ENCODE measurements at places on chromosomes 13 and 19.

- DNase-seq = no peak
Observed at GRCh38 chr13:20566468-20566897, 474 bp upstream of the IFT88 start.

DNA sequence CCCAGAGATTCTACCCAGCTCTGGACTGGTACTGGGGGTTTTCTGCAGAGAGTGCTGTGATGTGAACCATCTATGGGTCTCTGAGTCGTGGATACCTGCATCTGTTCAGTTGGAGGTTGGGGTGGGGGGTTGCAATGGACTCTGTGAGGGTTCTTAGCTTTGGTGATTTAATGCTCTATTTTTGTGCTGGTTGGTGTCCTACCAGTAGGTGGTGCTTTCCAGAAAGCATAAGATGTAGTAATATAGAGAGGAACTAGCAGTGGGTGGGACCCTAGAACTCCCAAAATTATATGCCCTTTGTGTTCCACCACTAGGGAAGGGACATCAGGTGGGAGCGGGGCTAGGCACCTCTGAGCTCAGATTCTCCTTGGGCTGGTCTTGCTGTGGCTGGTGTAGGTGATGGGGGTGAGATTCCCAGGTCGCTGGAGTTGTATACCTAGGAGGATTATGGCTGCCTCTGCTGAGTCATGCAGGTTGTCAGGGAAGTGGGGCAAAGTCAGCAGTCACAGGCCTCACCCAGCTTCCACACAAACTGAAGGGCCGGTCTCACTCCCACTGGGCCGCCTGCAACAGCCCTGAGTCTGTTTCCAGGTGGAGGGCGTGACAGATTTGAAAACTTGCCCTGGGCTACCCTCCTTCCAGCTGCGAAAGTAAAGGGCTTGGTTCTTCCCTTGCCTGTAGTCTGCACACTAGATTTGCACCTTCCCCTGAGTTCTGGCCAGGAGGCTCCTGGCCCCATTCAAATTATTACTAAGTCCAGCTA is 573.0 kb upstream of the SLITRK1 start:
- DNase-seq = no peak

DNA sequence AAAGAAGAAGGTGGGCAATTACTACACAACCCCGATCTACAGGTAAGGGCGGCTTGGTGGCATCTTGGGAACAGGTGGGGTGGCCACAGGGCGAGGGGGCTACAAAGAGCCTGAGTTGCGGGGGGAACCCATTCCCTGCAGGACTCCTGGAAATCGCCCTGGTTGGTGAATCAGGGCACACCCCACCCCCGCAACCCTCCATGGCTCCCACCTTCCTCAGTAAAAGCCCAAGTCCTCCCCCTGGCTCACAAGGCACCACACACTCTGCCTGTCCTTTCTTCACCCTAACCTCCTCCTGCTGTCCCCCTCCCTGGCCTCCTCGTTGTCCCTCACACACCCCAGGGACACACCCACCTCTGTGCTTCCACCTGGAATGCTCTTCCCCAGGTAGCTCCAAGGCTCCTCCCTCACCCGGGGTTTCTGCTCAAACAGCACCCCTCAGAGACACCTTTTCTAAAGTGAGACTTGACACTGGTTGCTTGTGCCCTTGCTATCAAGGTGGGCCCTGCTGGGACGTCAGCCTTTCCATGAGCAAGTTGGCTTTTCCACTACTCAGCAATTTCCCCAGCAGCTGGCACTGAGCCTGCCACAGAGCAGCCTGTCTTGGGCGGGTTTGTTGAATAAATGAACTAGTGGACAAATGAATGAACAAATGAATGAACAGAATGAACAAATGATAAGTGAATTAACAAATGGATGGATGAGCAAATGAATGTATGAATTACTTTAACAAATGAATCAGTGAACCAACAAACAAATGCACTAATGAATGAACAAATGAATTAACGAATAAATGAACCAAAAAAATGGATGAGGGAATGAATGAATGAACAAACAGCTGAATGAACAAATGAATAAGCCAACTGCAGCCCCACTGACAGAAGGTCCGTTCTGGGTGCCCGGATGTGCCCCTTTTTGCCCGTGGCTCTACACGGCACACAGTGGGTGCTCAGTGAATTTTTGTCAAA is 6.2 kb upstream of the MRI1 start:
- no peak for DNase-seq

GRCh38 chr13:62418872-62419271 is 1003.2 kb upstream of the PCDH20 start:
- DNase-seq = no peak

DNA sequence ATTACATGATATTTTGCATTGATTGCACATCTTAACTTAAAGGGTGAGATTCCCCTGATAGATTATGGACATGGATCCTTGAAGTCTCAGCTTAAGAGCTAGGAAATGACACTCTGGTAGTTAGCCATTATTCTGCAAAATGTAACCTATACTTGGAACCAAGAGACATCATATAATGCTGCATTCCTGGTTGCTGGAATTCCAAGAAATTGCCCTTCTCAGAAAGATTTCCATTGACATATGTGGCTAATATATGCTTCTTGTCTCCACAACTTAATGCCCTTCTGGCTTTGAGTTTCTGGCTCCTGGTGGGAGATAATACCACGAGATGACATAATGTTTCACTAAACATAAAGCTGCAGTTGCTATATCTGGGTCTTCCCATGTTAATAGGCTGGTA is 204.4 kb upstream of the TRPC4 start:
- DNase-seq = no peak

DNA sequence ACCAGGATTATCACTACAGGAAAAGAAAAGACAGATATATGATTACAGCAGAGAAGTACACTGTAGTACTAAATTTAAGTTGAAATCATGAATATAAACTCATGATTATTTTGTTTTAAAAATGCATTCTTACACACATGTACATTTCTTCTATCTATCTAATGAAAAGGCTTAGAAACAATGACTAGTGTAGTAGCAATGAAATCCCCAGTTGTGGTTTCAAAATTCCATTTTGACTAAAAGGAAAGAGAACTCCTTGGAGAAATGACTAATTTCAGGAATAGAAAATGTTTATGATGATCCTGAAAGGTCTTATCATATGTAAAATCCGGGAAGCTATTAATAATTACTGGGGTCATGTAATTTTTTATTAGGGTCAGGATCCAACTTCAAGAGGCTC is 195.0 kb upstream of the STARD13 start:
- DNase-seq = no peak

- DNase-seq = no peak
Observed at GRCh38 chr13:68057836-68058235, 827.7 kb upstream of the PCDH9 start.

DNA sequence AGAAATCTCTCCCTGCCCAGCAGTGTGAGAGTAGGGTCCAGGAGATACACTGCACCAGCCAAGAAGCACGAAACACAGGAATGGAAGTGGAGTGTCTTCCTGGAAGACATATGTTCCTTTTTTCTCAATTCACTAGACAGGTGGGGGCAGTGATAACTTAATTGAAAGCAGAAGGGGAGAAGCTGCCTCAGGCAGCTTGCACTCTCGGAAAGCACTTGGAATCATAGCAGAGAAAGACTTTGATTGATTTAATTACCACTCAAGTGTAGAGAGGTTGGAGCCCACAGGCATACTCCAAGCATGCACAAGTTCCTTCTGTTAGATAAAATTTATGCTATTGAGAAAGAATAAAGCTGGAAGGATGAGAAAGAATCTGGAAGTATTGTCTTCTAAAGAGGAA is 249.4 kb downstream of the SLITRK6 start:
- no peak for DNase-seq

DNA sequence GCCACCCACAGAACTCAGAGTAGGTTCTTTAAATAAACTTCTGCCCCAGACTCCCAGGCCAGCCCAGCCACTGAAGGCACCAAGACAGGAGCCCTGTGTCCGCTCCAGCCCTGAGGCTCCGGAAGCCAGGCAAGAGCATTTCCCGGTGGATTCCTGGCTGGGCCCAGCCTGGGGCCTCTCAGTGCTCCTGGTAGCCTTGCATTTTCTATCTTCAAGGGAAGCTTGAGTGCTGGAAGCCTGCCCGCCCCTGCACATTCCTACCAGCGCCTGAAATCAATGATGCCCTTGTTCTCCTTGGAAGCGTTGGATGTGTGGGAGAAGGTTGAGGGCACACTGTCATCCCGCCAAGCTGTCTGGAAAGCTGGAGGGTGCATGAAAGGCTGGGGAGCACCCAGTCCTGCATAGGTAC is 70.3 kb downstream of the ALOX5AP start:
- no peak for DNase-seq

DNA sequence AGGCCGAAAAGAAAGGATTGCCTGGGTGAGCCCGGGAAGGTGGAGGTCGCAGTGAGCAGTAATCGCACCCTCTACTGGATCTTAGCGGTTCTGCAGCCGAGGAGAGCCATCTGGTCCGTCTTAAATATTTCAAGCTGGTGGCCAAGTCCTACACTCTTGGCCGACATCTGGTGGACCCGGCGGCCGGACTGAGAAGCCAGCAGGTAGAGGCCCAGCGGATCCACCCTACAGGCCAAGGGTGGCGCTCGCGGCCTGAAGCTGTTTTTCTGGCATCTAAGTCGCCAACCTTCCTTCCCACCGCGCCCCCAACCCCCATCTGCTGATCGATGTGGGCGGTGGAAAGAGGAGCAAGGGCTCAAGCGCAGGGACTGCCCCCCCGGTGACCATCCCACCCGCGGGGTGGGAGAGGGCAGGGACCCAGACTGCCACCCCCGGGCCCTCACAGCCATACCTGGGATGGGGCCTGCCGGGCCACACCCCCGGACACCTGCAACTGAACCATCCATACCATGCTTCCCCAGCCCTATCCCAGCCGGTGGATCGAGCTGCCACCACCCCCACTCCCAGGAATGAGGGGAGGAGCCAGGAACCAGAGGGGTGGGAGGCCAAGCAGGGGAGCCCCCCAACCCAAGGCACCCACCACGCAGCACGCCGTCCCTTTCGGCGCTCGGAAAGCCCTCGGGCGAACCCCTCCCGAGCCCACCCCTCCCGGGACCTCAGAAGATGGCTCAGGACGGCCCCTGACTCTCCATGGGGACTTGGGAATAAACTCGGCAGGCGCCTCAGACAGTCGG is 46.3 kb upstream of the ZNF730 start:
- no peak for DNase-seq

DNA sequence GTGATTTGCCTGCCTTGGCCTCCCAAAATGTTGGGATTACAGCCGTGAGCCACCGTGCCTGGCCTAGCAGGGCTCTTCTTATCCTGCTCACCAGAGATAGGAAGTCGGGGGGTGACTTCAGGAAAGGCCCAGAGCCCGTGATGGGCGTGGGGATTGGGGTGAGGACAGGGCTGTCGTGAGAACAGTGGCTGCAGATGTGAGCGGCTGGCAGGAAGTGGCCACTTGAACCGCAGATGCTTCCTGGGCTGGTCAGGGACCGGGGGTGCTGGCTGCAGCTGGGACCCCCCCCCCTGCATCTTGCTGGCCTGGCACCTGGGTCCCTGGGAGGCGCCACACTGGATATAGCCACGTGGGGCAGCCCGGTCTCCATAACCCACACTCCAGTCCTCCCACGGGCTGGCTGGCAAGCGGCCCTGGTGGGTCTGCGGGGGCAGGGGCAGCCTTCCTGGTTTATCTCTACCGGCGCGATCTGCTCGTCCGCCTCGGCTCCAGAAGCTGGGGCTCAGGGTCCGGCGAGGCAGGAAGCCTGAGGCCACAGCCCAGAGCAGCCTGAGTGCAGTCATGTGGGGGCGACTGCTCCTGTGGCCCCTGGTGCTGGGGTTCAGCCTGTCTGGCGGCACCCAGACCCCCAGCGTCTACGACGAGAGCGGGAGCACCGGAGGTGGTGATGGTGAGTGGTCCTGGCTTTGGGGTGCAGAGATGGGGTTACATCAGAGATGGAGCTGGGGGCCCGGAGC is at the start of gene F2RL3:
TSS of gene F2RL3 (plus strand) at position 371 of the 737 bp plus-strand sequence. CDS start at position 562, 191 bp downstream.
- no peak for DNase-seq

GRCh38 chr19:48950159-48950558 is 4.5 kb upstream of the BAX start:
- no peak for DNase-seq

- DNase-seq = no peak
Observed at GRCh38 chr19:19532806-19533701, 4.3 kb downstream of the YJEFN3 start.

DNA sequence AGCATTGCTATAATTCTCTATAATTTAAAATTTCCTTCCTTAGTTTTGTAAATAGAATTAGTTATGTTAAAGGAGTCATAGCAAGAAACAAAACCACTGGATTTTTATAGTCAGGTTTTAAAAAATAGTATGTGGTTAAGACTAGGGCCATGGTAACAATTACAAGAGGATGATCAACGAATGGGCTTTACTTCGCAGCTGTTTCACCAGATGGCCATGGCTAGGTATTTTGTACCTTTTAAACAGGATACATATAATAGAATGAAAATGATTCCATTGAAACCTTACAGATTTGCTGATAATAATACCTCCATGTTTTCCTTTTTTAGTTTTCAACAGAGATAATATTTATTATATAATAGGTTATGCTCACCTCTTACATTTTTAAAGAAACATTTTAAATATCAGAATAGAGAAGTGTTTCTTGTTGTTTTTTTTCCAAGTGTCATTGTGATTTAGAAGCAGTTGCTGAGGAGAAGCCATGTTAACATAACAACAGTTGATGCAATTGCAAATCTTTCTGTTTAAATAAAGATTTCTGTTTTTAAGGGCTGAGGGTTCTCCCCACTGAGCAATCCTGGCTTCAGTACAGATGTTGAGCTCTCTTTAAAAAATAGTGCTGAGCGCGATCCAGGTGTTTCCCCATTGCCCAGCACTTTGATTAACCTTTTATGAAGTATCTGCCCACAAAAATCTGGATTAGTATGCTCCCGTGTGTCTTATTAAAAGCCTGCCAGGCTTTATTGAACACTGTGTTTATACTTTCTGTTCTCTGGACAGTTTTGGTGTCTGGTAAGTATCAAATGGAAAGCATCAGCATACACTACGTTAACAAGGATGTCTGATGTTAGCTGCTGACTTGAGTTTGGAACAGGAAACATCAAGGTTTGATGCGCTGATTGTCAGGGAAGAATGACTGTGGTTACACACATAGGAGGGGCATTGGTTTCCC is 205.3 kb downstream of the HS6ST3 start:
- DNase-seq = no peak

- DNase-seq = no peak
Observed at GRCh38 chr13:60790620-60791019, 393.6 kb downstream of the TDRD3 start.

GRCh38 chr13:49417161-49417560 is 26.7 kb downstream of the CAB39L start:
- DNase-seq = no peak

GRCh38 chr19:47272448-47273312 is 2.0 kb upstream of the INAFM1 start:
- DNase-seq = no peak

DNA sequence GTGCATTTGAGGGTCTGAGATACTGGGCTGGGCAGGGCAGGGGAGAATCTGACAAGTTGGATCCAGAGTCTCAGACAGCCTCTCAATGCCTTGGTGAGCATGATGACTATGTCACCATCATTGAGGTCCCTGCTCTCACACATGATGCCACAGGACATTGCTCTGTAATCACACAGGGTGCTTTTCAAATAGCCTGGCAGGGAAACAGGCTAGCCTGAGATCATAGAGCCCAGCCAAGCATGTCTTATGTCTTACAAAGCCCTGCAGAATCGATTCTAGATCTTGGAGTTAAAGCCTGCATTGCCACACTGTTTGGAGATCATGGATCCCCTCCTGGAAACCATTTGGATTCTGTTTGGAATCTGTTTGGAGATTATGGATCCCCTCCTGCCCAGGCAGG is 5.3 kb downstream of the KCNN1 start:
- no peak for DNase-seq

GRCh38 chr13:84917252-84917878 is 881.9 kb downstream of the SLITRK6 start:
- DNase-seq = no peak

GRCh38 chr13:40452741-40453334 is 213.6 kb downstream of the FOXO1 start:
- DNase-seq = no peak

- no peak for DNase-seq
Observed at GRCh38 chr19:54316746-54317107, 3.8 kb upstream of the LILRA5 start.

Measured in SIG-M5 (cell line).